ENCODE measurements at places on chromosomes 4 and X.

DNA sequence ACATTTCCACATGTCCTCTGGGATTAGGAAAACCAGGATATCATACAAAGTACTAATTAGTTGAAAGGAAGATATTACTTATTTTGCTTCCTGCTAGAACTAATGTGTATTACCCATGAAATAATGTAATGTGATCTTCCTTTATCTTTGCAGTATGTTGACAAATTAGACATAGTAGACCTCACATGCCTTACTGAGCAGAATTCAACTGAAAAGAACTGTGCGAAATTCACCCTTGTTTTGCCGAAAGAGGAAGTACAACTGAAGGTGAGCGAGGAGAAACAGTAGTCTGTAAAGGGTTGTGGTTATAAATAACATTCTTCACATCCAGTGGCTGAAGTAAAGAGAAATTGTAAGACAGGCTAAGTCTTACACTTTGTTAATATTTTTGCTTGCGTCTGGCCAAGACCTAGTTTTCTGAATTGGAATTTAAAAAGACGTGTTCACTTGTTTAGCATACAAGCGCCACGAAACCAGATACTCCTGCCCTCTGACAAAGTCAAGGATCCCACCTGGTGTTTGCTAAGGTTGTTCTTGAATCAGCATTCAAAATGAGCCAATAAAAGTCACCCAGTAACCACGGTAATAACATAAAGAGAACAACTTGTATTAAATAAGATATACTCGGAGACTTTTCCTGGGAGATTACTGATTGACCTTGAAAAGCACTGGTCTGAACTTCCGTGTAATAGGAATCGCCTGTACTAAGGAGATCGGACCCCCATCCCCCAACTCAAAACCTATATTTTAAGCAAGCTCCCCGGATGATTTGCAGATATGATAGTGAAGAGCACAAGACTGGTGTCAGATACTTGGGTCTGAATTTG lies 16.9 kb downstream of the STAP1 start:
- DNase-seq: peak; percentile 95

DNA sequence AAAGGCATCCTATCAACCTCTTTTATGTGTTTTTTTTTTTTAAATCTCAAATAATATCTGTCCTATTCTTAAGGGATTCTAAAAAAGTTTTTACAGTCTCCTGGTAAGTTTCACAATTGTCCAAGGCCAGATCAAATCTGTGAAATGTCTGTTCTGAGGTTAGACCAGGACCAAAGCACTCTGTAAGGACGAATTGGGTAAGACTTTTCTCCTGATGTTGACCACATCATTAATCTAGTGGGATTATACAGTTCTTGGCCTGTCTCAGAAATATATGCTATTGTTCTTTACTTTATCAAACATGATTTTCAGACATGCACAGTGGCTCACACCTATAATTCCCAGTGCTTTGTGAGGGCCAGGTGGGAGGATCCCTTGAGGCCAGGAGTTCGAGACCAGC lies 45.8 kb upstream of the TMEM131L start:
- no peak for DNase-seq

- no peak for DNase-seq
These were observed 443 bp downstream of the GPR143 start for GRCh38 chrX:9765072-9765736.

- no peak for DNase-seq
These were observed 299.1 kb upstream of the BMP3 start for GRCh38 chr4:80731436-80731835.

DNA sequence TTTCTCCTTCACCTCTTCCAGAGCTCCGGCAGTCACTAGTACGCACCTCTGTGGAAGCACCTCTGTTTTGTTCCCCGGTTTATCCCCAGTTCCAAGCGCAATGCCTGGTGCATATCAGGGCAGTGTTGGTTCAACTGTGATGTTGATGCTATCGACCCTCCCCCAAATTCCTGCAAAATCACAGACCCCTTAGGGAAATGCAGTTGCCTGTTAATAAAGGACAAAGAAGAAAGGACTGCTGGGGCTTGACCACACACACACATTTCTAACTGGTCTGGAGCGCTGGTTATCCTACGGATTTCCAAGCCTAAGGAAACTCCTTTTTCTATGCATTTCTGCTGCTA lies 530 bp upstream of the NMU start:
- no peak for DNase-seq

GRCh38 chrX:68355629-68355920 lies 77.7 kb downstream of the OPHN1 start:
- no peak for DNase-seq

- DNase-seq: no peak
These were observed 423.1 kb upstream of the INTU start for GRCh38 chr4:127209580-127210095.

GRCh38 chr4:72846280-72847111 lies 223.0 kb downstream of the COX18 start:
- DNase-seq: peak; percentile 4

GRCh38 chr4:135197641-135198040 lies 996.1 kb upstream of the PABPC4L start:
- no peak for DNase-seq

DNA sequence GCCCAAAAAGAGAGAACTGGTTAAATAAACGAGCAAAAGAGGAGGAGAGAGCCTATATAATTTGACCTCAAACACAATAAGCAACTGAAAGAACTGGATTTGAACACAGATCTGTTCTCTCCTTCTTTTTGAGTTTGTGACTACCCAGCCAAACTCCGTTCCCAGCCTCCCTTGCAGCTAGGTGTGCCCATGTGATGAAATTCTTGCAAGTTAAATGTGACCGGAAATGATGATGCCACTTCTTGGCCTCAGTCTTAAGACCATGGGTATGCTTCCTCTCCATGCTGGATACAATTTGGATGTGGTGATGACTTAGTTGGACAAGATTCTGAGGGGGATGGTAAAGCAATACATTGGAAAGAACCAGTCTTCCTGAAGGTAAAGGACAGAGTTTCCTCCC lies 204.1 kb downstream of the PTTG2 start:
- DNase-seq: peak; percentile 16

DNA sequence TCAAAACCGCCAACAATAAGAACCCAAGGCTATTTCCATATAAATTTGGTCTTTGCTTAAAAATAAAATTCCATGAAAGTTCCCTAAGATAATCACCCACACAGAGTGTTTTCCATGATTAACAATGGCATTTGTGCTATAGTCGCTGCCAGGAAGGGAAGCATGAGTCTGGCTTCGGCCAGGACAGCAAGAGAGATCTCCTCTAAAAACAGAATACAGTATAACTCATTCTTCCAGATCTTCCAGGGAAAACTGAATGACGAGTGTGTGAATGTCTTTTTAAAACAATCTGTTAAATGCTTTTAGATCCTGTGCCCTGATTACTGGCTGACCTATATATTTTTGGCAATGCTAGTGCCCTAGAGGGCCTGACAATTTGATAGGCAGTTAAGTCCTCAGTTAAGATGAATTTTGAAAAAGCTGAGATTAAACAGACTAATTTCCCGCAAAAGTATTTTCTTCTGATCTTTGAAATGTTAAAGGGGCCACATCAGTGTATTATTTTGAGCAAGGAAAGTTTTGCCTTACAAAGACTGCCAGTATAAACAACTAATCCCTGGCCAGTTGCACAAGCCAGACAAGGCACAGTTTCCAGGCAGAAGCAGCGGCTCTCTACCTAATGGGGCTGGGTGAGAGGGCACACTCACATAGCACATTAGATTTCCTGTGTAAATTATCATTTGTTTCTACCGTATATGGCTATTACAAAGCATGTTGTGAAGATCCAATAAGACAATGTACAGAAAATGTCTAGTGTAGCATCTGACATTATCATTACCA lies 127.3 kb downstream of the DCHS2 start:
- no peak for DNase-seq

DNA sequence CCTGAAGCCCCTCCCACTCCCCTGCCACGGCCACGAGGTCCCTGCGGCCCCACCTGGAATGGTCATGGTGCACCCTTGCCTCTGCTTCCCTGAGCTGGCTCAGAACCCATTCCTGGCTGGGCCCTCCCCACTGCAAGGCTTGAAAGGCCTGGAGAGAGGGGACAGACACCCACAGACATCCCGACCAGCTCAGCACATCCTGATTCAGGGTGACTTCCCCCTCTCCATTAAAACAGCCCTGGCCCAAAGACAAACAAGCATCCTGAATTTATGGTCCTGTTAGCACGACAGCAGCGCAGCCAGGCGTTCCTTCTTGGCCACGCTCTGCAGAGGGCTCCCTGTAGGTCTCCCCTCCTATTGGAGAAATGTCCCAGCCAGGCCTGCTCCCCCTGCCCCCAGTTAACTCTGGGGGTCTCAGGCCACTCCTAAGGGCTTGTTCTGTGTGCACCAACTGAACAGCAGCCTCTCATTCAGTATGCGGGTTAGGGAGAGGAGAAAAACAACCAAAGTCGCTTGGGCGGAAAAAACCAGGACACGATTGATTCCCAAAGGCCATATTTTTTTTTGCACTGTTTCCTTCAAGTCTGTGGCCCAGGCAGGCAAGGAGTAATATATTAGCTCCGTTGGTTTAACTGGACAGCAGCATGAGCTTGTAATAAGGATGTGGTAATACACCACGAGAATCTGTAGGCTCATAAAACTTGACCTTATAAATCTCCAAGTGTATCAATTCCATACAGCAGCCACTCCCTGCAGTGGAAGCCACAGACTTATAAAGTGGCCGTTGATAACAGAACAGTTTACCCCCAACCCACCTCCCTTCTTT lies 106.7 kb upstream of the MSX1 start:
- no peak for DNase-seq

DNA sequence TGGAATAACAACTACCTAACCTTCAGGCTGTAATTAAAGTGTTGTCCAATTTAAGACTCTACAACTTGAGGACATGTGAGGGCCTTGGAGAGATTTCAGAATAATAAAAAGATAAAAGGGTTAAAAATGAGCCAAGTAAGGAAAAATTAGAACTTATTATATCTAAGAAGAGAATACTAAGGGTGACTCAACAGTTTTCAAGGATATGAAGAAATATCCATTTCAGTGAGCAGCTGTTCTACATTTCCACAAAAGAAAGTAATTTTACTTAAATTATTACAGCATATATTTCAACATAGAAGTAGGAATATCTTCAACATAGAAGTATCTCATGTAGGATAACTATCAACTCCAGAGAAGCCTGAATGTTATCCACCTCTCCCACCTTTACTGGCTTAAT lies 11.3 kb downstream of the SNX12 start:
- peak; percentile 38 for DNase-seq

- no peak for DNase-seq
These were observed 264.2 kb downstream of the INPP4B start for GRCh38 chr4:142581881-142582280.

- no peak for DNase-seq
These were observed 21.6 kb downstream of the KANTR start for GRCh38 chrX:53115550-53115874.
